ENCODE measurements at places on chromosomes 3 and 15.

DNA sequence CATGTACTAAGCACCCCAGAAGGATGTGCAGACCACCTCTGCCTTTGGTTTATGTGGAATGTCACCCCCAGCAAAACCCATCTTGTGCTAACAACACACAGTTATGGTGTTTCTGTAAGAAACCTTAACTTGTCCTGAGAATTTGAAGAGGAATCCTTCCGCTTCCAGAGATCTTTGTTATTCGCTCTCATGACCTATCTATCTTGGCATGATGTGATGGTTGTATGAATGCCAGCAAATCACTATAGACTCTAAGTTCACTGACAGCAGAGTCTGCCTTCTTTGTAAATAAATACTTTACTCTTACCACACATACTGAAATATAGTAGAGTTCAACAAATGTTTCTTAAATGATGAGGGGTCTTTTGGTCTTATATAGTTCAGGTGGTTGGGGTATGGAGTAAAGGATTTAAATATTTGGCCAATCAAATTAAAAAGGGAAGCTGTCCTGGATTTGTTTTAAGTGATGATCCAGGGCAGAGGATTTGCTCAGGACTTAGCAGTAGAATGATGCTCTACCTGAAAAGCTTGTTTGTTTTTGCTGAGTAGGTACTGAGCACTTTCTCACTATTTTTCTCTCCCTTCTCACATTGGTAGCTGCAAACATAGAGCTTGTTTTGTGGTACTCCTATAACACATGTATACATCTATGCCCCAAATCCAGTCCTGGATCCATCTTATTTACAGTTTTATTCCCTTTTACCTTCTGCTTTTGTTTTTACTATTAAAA lies 27.9 kb upstream of the RTP1 start:
- DNase-seq: no peak

DNA sequence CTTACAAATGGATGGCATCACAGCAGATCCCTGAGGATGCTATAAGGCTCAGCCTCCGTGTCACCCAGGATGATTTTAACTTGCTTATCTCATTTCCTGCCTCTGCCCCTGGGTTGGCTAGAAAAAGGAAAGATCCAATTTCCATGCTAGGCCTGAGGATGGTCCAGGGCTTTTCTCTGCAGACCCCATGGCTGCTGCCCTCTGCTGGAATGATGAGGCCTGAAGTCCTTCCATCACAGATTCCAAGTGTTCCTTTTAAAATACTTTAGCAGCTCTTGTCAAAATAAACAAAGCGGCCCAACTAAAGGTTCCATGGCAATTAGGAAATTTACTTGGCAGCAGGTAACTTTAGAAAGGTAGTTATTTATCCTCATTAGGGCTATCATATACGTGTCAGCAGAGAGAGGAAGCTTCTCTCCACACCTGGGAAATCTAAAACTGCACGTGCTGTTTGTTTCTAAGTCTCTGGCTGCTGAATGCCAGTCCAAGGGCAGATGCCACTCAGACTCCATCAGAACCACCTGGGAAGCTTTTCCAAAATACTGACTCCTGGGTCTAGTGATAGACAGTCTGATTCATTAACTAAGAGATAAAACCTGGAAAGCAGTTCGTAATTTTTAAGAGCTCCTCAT lies 401.9 kb upstream of the IL12A start:
- DNase-seq: peak; percentile 40

DNA sequence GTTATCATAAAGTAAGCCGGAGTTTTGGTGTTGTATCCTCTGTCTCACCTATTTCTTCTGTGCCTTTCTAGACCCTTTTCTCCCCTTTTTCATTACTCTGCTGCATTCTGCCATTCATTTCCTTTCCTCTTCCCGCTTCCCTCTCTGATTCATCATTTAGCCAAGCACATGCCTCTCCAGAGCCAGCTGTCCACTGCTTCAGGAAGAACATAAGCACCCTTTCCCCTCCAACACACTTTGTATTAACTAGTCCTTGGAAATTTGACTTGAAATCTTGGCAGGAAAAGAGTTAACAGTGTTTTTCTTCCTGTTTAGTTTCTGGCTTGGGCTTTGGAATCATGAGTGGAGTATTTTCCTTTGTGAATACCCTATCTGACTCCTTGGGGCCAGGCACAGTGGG lies 9.7 kb downstream of the APH1B start:
- no peak for DNase-seq

- no peak for DNase-seq
Measured at GRCh38 chr3:141104151-141104821, 53.1 kb downstream of the SPSB4 start.

- no peak for DNase-seq
Measured at GRCh38 chr3:30342318-30343060, 263.9 kb upstream of the TGFBR2 start.

DNA sequence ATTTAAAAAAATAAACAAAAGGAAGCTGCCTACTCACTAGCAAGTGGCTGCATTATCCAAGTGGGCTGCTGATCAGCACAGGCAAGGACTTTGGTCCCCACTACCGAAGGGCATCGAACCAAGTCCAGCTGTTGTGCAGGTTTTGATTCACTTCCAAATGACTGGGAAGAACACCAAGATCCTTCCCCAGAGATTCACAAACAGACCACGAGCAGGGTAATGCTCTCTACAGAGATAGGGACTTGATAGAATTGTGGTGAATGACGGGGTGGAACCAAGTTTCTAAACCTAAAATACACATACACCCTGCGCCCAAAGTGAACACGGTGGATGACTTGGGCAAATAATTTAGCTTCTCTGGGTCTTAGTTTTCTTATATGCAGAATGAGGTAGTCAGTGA lies 203.7 kb upstream of the ICE2 start:
- no peak for DNase-seq

GRCh38 chr15:62248277-62248984 lies 83.3 kb upstream of the C2CD4B start:
- no peak for DNase-seq

GRCh38 chr3:151107701-151108100 lies 22.2 kb downstream of the MED12L start:
- no peak for DNase-seq

GRCh38 chr15:75107908-75108838 lies 84.8 kb downstream of the PPCDC start:
- DNase-seq: no peak
